T-cell (primary cell): ENCODE measurements at places on chromosomes 2 and 18.

DNA sequence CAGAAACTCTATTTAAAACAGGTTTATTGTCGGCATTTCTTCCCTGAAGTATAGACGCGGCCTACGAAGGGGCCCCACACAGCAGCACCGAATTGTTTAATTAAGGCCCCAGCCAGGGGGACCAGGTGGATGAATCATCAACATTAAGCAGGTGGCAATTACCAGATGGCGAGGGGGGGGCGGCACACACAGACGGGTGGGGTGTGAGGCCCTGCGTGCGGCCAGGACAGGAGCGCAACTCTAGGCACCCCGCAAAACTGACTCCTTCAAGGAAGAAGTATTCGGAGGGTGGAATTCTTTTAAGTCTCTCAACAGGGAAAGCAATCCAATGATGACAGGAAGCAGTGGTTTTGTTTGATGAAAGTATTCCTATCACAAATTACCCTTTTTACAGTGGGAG, 830.4 kb downstream of the GALR1 start:
- DNase-seq = no peak

GRCh38 chr2:233707940-233708644, 4.6 kb upstream of the UGT1A5 start:
- DNase-seq = no peak

- DNase-seq = no peak
Measured at GRCh38 chr18:9834551-9834950, 51.2 kb upstream of the TXNDC2 start.

- DNase-seq = no peak
Measured at GRCh38 chr2:10240161-10240681, 62.5 kb upstream of the HPCAL1 start.

DNA sequence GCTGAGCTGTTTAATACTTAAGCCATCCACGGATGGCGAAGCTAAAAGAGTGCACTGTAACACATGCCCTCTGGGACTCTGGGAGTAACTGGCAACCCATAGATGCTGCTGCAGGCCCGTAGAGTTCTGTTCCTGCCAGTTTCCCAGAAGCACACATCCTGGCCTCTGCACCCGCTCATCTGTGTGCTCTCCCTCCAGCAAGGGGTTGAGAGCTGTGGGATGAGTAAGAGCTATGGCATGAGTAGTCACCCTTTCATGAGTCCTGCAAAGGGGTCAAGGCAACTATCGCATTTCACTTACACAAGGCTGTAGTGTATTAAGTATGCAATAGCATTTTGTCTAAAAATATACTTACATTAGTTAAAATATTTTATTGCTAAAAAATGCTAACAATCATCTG, 1341.8 kb upstream of the NXPH2 start:
- no peak for DNase-seq

- no peak for DNase-seq
Measured at GRCh38 chr18:58761241-58761969, 90.1 kb downstream of the MALT1 start.

- no peak for DNase-seq
Measured at GRCh38 chr2:204289066-204289465, 256.2 kb upstream of the PARD3B start.

DNA sequence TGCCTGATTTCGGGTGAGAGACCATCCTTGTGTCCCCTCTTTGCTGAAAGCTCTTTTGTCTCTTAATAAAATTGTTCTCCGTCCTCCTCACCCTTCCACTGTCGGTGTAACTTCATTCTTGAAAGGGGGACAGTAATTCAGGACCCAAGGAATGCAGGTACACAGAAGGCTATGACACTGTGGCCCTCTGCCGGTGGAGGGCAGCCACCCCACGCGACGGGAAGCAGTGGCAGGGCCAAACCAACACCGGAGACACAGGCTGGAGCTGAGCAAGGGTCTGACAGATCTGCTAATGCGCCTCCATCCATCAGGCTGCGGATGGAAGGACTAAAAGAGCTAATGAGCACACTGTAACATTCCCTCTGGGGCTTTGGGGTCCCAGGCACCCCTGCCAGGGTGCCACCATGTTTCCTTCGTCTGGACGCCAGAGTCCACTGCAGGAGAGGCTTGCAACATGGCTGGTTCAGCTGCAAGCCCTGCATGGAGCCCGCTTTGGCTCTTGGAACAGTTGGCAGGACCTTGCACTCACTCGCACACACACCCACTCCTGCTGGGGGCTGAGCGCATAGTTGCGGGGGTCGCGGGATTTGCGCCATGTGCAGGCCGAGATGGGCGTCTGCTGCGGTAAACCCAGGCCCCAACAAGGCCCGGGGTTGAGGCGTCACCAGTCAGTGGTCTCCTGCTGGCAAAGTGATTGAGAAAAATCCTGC, 544.1 kb upstream of the CDH7 start:
- no peak for DNase-seq

- no peak for DNase-seq
Measured at GRCh38 chr18:24731981-24732380, 271.5 kb downstream of the HRH4 start.

DNA sequence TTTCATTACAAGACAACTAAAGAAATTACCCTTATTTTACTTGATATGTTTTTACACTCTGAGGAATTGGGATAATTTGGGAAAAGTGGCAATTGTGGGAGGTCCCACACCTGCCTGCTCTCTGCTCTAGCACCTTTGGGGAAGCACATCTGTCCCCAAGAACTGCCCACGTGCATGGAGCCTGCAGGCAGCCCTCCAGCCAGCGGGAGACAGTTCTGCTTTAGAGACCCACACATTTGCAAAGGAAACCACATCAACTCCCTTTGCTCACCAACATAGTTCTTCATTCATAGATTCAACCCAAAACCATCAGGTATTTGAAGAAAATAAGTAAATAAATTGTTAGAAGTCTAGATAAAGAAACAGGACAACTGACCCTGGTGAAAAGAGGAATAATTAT, 239.9 kb upstream of the ID2 start:
- no peak for DNase-seq

DNA sequence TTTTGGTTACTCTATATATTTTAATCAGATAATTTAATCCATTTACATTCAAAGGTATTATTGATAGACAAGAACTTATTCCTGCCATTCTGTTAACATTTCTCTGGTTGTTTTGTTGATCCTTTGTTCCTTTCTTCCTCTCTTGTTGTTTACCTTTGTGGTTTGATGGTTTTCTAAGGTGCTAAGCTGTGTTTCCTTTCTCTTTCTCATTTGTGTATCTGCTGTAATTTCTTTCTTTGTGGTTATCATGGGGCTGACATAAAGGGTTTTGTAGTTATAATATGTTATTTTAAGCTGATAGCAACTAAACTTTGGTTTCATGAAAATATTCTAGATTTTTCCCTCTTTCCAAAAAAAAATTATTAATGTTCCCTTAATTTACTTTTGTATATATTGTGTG, 179.2 kb downstream of the NDUFA10 start:
- no peak for DNase-seq

DNA sequence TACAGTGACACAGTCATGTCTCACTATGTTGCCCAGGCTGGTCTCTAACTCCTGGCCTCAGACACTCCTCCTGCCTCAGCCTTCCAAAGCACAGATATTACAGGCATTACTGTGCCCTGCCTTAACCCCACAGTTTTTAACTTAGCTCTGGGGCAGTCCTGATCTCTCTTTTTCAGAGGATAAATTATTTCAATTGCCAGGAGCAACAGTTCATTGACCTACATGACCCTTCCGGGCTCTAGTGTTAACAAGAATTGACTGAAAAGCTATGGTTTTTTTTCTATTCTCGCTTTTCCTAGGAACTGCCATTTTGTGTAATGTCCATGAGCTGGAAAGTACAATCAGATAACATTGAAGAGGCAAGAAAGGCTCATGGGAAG, 92.8 kb downstream of the HNRNPLL start:
- no peak for DNase-seq

GRCh38 chr18:69787825-69788547, 159.7 kb downstream of the CD226 start:
- no peak for DNase-seq
